KBM-7 (cell line): ENCODE measurements at places on chromosomes 5 and 9.

GRCh38 chr9:33818847-33819500, 2.0 kb downstream of the UBE2R2 start:
- no peak for DNase-seq

GRCh38 chr9:77066388-77066787, 46.9 kb downstream of the FOXB2 start:
- DNase-seq: no peak

DNA sequence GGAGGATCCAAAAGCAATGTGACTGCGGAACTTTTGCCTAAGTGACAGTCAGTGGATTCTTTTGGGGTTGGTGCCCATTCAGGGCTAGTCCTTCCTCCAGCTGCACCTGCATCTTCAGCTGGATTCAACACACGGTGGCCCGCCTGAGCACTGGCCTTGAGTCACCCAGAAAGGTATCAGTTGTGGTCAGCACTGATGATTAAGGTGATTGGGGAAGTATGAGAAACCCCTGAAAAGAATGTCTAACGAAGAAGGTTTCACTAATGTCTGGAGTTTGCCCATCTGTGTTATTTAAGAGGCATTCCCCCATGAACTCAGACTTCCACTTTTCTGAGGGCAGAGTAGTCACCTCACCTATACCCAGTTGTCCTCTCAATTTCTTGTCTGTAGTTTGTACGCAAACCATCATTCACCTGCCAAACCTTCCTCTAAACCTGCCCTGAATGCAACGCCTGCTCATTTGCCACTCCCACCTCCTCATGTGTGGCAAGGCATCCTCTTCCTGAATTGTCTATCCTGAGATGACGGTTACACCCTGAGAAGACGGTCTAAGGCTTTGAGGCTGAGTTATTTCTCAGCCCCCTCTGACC, 27.2 kb downstream of the CSF2 start:
- DNase-seq: no peak

GRCh38 chr9:98416294-98417248, 161.1 kb upstream of the TBC1D2 start:
- no peak for DNase-seq

DNA sequence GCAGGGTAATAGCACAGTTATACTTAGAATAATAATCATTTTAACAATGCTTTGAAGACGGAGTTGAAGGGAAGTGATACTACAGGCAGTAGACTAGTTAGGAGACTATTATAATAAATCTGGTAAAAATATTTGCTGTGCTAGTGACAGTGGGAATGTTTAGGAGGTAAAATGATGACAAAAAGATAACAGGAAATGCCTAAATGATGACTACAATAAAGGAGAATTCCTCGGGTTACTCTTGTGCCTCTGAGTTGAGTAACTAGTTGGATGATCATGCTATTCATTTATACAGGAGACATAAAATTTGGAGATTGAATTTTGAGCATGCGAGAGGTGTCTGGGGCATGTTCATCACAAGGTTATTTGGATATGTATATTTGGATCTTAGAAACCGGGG, 32.2 kb upstream of the PAM start:
- DNase-seq: no peak

GRCh38 chr9:120724757-120725400, 10.6 kb upstream of the MEGF9 start:
- no peak for DNase-seq

DNA sequence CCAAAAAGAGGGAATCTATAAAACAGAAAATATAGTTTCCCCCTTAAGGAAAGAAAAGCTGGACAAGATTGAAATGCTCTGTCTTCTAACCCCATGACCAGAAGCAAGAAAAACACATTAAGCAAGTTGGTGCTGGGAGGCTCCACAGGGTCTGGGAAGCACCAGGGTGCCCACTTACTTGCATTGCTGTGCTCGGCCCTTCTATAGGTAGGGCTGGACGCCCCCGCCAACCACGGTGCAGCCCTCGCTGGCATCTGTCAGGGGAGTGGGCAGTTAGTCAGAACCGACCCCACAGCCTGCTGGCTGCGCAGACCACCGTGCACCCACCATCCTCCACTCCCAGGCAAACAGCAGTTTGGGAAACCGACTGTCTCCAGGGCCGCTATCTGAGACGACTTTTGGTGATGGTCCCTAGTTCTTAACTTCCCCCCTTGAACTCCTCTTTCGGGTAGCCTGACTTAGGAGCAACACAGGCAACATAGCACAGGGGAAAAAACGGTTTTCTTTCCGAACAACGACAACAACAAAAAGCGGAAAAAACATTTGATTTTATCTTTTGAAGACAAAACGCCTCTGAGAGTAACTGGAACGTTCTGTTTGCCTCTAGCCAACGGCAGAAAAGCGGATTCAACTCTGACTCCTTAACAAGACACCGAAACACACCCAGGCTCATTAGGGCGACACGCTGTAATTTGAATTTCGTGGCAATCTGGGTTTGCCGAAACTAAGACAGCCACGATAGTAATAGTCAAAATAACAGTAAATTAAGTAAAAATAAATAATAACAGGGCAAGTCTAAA, 3.9 kb downstream of the IRX2 start:
- DNase-seq: no peak

- no peak for DNase-seq
These were observed 6.3 kb downstream of the LHX3 start for GRCh38 chr9:136198605-136199083.

DNA sequence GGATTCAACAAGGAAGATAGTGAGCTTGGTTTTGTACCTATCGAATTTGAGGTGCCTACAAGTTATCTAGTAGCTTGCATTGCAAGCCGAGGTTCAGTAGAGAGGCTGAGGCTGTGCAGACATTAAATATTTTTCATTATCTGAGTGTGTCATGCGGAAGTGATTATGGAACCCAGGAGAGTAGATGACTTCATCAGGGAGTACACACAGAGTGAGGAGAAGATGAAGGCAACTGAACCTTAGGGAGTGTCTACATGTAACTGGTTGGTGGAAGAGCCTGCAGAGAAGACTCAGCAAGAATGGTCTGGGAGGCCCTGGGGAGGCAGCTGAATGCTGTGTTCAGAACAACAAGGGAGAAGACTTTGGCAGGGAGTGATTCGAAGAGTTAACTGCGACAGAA, 393.9 kb downstream of the ARHGEF28 start:
- DNase-seq: no peak

- DNase-seq: no peak
These were observed 230.9 kb upstream of the MSX2 start for GRCh38 chr5:174493530-174493929.

- no peak for DNase-seq
These were observed 44.7 kb upstream of the HTR4 start for GRCh38 chr5:148699028-148699427.

- DNase-seq: no peak
These were observed 166.9 kb upstream of the CCNH start for GRCh38 chr5:87579678-87580077.

- no peak for DNase-seq
These were observed 67.1 kb downstream of the COL5A1 start for GRCh38 chr9:134708672-134709038.

DNA sequence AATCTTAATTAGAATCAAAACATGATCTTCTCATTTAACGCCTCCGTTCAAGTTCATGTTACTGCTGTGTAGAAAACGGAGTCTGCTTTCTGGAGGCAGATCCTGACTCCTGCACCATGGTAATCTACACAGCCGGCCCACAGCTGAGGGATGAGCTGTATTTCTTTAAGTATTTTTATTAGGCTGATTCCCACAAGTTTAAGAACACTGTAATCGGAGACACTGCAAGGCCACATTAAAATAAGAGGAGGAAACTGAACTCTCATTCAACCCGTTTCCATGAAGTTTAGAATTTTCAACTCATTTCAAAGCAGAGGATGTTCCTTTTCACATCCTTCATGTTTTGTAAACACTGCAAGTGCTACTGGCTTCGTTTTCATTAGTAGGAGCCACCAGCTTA, 372.2 kb downstream of the NFIB start:
- DNase-seq: no peak

DNA sequence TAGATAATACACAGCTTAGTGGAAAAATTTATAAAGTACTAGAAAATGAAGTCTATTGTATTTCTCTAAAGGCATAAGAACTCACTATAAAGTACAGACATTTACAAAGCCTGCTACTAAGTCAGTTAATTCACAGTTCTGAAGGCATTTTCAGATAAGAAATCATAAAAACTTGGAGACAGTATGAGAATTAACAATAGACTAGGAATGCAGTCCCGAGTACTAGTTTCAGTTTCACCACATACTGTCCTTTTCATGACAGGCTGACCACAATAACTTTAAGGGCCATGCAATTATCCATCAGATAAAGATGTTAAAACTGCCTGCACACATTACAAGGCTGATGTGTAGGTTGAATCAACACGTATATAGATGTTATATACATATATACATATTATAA, 362.6 kb upstream of the SMC2 start:
- no peak for DNase-seq

DNA sequence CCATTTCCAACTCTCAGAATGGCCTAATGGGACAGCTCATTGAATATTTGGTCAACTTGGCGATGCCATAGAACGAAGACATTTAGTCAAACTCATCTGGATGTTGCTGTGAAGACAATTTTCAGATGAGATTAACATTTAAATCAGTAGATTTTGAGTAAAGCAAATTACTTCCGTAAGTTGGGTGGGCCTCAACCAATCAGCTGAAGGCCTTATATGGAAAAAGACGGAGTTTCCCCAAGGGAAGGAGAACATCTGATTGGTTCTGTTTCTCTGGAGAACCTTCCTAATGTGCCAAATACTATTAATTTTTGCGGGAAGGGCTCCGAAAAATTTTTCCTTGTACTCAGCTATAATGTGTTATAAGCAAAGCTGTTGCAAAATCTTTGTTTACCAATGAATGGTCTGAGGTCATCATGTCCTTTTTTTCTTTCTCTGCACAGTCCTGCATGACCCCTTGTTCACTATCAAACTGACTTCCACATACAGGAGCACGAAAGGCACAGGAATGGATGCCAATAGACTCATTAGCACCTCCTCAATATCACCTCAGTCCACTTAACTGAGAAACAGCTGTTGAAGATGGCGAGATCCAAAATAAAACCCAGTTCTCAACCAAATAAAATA, 27.8 kb downstream of the CRHBP start:
- no peak for DNase-seq
